Left lung (tissue), 14 donors: ENCODE measurements at places on chromosomes 2 and 18. TPM values are rescaled to one million over a fixed set of nuclear protein-coding genes. Genes with fewer than 3 reads are reported as not detected.

GRCh38 chr18:9404565-9405060 lies 70.0 kb downstream of the TWSG1 start:
- no peak overlapping the region for H3K4me3 ChIP-seq
- H3K27me3 ChIP-seq, result no peaks in the 10 kb centered on the region
- H3K4me1 ChIP-seq, result no peaks in the 10 kb centered on the region
- H3K36me3 ChIP-seq, result no peaks in the 10 kb centered on the region
- DNase-seq, result no peak

The LBX2 gene
- total RNA-seq, result 2.2 TPM

The FAM228A gene
- 3.4 TPM for total RNA-seq

The CFAP53 gene
- total RNA-seq, result 2.3 TPM

The CXCR1 gene
- total RNA-seq, result 1.7 TPM

DNA sequence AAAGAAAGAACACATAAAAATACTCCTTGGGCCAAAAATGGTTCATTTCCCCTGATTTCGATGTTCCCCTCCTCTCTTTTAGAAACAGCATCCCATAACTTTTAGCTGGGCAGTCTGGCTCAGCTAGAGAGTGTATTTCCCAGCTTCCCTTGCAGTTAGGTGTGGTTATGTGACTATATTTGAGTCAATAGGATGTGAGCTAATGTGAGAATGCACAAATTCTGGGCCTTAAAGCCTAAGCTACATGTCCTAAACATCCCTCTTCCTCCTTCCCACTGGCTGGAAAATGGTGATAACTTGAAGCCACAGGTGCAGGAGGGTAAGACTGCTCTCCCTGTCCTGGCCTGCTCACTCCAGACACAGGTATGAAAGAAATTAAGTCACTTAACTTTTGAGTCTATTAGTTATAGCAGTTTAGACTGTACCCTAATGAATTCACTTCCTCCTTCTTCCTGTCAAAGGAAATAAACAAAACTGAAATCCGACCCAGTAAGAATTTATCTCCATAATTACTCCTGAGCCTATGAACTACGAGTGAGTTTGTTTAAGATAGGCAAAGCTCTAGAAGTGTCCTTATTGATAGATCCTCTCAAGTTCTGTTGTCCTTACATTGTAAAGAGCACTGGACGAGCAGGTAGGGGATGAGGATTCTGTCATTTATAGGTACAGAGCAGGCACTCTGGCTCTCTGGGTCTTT lies 177.6 kb downstream of the MTX2 start:
- H3K27me3 ChIP-seq, result peaks cover 6% of the 10 kb centered on the region
- no peak overlapping the region for H3K4me3 ChIP-seq
- no peaks in the 10 kb centered on the region for H3K36me3 ChIP-seq
- no peak for DNase-seq
- no peaks in the 10 kb centered on the region for H3K4me1 ChIP-seq

- H3K36me3 ChIP-seq, result no peaks in the 10 kb centered on the region
- peaks cover 11% of the 10 kb centered on the region for H3K4me1 ChIP-seq
- peak overlapping the region; percentile 82 for H3K27ac ChIP-seq
- H3K27me3 ChIP-seq, result no peaks in the 10 kb centered on the region
Observed at GRCh38 chr2:98459496-98460175, 15.0 kb downstream of the INPP4A start.

The DYNC1I2 gene
- total RNA-seq, result 90.9 TPM

DNA sequence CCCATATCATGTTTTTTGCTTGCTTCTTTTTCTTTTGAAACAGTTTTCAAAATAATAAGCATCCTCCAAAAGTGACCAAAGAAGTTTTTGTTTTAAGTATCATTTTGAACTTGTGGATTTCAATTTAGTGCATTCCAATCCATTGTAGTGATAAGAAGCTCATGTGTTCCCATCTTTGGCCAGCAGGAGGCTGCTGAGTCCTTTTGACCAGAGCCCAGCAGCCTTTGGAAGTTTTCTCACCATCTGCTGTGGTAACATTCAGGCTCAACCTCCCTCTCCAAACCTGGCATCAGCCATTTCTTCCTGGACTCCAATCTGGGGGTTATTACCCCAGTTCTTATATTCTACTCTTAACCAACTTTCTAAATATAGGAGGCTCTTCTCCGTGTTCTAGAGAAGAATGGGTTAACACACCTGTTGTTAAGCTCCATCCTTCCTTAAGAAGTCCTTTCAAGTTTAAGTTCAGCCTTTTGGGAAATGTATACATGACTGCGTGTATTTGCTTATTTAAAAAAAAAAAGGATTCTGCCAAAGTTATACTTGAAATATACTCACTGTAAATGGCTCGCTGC lies 39.0 kb upstream of the MAL start:
- peak; percentile 80 for DNase-seq
- H3K4me3 ChIP-seq, result no peak overlapping the region
- no peaks in the 10 kb centered on the region for H3K4me1 ChIP-seq
- H3K27me3 ChIP-seq, result peaks cover 13% of the 10 kb centered on the region

DNA sequence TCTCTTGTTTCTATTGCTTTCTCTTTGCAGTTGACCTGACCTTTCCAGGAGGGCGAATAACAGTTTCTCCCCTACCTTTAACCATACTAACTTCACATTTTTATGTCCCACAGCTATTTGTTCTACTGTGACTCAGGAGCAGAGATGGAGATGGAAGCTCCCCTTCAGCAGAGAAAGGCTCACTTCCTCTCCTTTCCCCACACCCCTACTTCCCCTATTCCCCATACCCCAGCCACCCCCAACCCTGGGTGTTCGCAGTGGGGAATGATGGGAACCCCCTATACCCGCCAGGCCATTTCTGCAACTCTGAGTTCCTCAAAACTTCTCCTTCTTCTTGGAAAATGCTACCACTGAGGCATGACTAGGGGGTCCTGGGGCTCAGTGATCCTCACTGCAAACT lies 285.4 kb upstream of the MGAT5 start:
- H3K27ac ChIP-seq, result no peak overlapping the region
- no peaks in the 10 kb centered on the region for H3K36me3 ChIP-seq
- H3K4me1 ChIP-seq, result no peaks in the 10 kb centered on the region
- H3K4me3 ChIP-seq, result no peak overlapping the region
- DNase-seq, result no peak

The CD28 gene
- 1.3 TPM for total RNA-seq

The EMX1 gene
- total RNA-seq, result not detected

The CPS1 gene
- total RNA-seq, result 7.8 TPM

- no peak overlapping the region for H3K27ac ChIP-seq
- no peaks in the 10 kb centered on the region for H3K27me3 ChIP-seq
- no peak for DNase-seq
- no peaks in the 10 kb centered on the region for H3K36me3 ChIP-seq
Observed at GRCh38 chr2:168208652-168209051, 38.7 kb downstream of the STK39 start.

The ALPG gene
- not detected for total RNA-seq

- H3K36me3 ChIP-seq, result peaks cover 37% of the 10 kb centered on the region
- no peak for DNase-seq
- H3K27me3 ChIP-seq, result no peaks in the 10 kb centered on the region
- peak overlapping the region; percentile 37 for H3K27ac ChIP-seq
- H3K4me1 ChIP-seq, result peaks cover 64% of the 10 kb centered on the region
Observed at GRCh38 chr2:230796280-230796862, 68.4 kb upstream of the ITM2C start.

DNA sequence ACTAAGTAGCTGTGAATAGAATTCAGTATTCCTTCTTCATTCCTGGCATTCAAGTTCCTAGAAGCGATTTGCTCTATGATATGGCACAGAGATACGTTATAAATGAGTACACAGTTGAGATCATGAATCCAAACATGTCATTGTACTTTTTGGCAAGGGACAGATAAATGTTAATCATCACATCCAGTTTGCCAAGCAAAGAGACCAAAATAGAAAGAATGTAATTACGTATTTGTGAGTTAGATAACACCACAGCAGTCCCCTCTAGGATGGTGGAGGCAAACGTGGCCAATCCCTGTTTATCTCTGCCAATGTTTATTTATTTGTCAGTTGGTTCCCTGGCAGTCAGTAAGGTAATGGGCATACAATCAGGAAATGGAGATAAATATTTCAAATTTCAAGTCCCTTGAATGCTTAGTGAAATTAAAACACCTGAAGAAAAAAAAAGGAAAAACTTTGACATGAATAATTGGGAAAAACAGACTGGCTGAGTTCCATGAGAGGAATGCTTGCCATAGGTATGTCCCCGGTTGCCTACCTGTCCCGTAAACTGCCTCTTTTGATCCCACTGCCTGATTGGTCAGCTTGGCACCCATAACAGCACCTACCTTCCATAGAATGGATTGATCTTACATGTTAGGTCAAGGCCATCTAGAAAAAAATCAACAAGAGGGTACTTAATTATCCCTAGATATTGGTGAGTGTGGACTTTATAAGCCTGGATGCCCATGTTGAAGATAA lies 451.1 kb upstream of the NETO1 start:
- H3K4me1 ChIP-seq, result no peaks in the 10 kb centered on the region
- no peaks in the 10 kb centered on the region for H3K27me3 ChIP-seq
- H3K27ac ChIP-seq, result no peak overlapping the region

- H3K36me3 ChIP-seq, result no peaks in the 10 kb centered on the region
- peaks cover 14% of the 10 kb centered on the region for H3K4me1 ChIP-seq
- DNase-seq, result no peak
Observed at GRCh38 chr18:50836521-50836957, 16.7 kb upstream of the MRO start.

DNA sequence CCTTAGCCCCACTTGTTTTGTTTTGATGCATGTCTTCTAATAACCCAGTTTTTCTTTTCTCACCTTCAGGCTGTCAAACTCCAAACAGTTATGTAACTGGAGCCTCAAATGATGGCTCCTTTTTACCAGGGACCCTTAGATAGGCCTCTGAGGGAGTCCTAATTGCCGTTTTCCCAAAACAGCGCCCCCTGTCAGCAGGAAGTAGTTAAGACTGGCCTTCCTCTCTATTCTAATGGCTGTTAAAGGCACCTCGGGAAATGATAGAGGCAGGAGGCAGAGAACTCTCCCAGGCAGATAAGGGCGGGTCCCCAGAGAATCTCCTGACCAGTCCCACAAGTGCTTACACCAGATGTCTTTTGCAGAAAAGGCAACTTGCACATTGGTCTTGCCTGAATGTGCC lies 123.2 kb downstream of the KCNS3 start:
- no peak overlapping the region for H3K4me3 ChIP-seq
- H3K27me3 ChIP-seq, result no peaks in the 10 kb centered on the region
- no peak for DNase-seq
- no peaks in the 10 kb centered on the region for H3K4me1 ChIP-seq
- H3K27ac ChIP-seq, result no peak overlapping the region

- no peaks in the 10 kb centered on the region for H3K27me3 ChIP-seq
- H3K4me1 ChIP-seq, result peaks cover 26% of the 10 kb centered on the region
- no peak for DNase-seq
- no peaks in the 10 kb centered on the region for H3K36me3 ChIP-seq
Observed at GRCh38 chr2:86017901-86018896, 87.5 kb downstream of the POLR1A start.

DNA sequence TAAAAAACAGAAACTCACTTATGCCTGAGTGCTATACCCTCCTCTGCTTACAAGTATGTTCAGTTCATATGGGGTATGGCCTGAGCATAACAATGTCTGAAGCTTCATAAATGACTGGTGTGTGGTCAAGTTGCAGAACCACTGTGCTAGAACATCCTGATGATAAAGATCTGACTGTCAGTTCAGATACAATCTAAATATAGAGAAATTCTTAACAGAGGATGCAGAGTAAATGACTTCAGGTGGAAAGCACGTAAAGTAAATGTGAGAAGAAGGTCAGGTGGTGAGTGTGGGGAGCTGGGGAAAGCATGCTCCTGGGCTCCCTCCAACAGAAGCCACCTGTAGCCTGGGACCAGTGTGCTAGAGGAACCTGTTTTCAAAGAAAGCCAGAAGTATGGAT lies 926.2 kb downstream of the TSN start:
- DNase-seq, result no peak
- H3K36me3 ChIP-seq, result no peaks in the 10 kb centered on the region
- H3K4me1 ChIP-seq, result no peaks in the 10 kb centered on the region

GRCh38 chr18:79481046-79481790 lies 85.5 kb downstream of the NFATC1 start:
- no peaks in the 10 kb centered on the region for H3K27me3 ChIP-seq
- H3K4me1 ChIP-seq, result no peaks in the 10 kb centered on the region
- no peak overlapping the region for H3K4me3 ChIP-seq

- H3K36me3 ChIP-seq, result no peaks in the 10 kb centered on the region
- no peak overlapping the region for H3K27ac ChIP-seq
- H3K4me3 ChIP-seq, result no peak overlapping the region
- H3K4me1 ChIP-seq, result no peaks in the 10 kb centered on the region
- no peak for DNase-seq
Observed at GRCh38 chr2:197941715-197942114, 137.3 kb downstream of the PLCL1 start.

- no peak for DNase-seq
- no peaks in the 10 kb centered on the region for H3K27me3 ChIP-seq
- no peaks in the 10 kb centered on the region for H3K36me3 ChIP-seq
- no peaks in the 10 kb centered on the region for H3K4me1 ChIP-seq
- H3K4me3 ChIP-seq, result no peak overlapping the region
Observed at GRCh38 chr18:35088921-35089320, 47.7 kb downstream of the MAPRE2 start.

The GATA6 gene
- total RNA-seq, result 20.6 TPM

DNA sequence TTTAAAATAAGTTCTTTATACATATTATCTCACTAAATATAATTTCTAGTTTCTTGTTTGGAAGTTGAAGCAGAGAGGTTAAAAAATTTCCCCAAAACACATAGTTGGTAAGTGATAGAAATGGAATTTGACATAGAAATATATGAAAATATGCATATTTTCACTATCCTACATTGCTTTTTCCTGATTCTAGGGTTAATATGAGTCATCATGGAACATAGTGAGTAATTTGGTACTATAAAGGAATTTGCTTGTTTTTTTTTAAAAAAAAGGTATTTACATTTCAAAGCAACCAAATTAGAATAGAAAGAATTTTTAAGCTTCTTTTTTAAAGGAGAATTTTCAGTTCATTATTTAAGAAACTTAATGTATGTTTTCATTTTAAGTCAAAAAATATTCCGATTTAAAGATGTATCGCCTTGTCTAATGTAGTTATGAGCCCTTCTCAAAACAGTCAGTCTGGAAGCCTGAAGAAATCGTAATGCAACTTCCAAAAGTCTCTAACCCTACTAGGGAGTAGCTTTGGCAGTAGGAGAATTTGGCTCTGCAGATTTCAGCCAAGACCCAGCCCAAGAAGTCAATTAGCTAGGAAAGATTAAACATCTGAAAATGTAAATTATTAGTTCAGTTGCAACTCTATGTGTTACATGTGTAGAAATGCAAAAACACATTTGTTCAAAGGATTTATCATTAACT lies 147.3 kb downstream of the RDH14 start:
- DNase-seq, result no peak
- no peaks in the 10 kb centered on the region for H3K36me3 ChIP-seq
- no peaks in the 10 kb centered on the region for H3K4me1 ChIP-seq
- H3K27me3 ChIP-seq, result no peaks in the 10 kb centered on the region

The APLF gene
- total RNA-seq, result 4.3 TPM
